SK-N-DZ (cell line): ENCODE measurements at places on chromosomes 12 and 14.

DNA sequence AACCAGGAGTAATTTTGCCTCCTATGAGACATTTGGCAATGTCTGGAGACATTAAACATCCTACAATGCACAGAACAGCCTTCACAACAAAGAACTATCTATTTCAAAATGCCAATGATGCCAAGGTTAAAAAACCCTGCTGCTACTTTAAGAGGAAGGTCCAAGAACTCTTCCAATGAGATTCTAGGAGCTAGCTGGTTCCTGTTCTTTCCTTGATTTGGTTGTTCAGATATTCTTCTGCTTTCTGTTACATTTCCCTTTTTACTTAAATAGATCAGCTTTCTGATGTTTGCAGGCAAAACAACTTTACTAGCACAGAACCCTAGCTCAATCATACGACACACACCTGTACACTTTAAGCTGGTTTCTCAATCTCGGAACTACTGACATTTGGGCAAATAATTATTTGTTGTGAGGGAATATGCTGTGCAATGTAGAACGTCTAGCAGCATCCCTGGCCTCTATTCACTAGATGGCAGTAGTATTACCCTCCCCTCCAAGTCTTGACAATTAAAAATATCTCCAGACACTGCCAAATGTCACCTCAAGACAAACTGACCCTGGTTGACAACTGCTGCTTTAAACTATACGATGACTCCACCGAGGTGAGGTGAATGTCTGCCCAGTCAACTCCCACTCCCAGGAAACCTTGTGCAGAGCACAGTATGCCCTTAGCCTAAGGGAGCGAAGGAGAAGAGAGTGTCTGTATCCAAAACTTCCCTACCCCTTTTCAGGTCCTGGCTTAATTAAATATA is 4.4 kb downstream of the BLTP3B start:
- DNase-seq, result peak; percentile 23

DNA sequence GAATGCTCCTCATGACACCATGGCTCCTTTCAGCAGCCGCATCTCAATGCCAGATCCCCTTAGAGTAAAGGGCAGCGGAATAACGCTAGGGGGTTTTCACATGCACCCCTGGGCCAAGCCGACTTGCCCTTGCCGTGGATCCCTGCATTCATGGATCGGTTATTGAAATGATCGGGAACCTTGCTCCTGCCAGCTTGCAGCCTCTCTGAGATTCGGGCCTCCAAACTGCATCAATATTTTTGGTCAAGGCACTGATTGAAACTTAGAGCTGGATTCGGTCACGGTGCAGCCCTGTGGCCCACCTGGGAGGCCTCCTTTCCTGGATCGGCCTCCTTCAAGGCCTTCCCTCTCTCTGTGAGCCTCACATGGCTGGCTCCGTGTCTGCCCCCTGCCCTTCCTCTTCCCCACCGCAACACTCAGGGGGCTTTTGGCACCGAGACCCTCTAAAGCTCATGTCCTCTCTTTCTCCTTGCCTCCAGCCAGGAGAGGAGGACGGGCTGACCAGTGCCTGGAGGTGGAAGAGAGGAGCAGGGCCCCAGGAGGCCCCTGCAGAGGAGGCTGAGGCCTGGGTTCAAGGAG is 1.8 kb downstream of the PTPN6 start:
- DNase-seq, result no peak

- DNase-seq, result peak; percentile 11
These were observed 73.8 kb upstream of the DCN start for GRCh38 chr12:91256411-91256810.

- DNase-seq, result no peak
These were observed 172.7 kb downstream of the FOXA1 start for GRCh38 chr14:37422319-37422718.

- no peak for DNase-seq
These were observed 75.9 kb upstream of the FBRSL1 start for GRCh38 chr12:132413931-132414588.

- DNase-seq, result no peak
These were observed 41.7 kb downstream of the LARP4 start for GRCh38 chr12:50442178-50442908.

DNA sequence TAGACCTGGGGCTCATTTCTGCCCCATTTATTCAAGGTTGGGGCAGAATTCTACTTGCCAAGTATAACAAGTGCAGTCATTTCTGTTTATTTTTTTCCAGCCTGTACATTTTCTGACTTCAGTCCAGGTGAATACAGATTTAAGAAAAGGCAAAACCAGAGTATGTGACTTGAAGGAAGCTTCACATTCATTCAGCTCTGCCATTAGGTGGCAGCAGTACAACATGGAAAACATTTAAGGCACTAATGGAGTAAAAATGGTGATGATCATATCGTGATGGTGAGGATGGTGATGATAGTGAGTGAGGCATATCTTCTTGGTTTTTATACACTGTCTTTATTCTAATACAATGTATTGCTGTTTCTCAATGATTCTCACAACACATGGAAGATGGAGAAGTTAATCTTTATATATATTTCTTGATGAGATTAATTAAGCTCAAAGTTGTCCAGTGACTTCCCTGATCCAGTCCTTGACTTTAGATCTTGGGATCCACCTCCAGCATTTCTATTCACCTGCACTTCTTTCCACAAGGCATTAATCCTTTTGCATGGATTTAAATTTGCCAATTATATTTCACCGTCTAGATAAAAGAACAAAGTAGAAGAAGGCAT is 176.7 kb upstream of the SEL1L start:
- DNase-seq, result peak; percentile 71

GRCh38 chr14:105322791-105323556 is 8.4 kb downstream of the PACS2 start:
- no peak for DNase-seq

DNA sequence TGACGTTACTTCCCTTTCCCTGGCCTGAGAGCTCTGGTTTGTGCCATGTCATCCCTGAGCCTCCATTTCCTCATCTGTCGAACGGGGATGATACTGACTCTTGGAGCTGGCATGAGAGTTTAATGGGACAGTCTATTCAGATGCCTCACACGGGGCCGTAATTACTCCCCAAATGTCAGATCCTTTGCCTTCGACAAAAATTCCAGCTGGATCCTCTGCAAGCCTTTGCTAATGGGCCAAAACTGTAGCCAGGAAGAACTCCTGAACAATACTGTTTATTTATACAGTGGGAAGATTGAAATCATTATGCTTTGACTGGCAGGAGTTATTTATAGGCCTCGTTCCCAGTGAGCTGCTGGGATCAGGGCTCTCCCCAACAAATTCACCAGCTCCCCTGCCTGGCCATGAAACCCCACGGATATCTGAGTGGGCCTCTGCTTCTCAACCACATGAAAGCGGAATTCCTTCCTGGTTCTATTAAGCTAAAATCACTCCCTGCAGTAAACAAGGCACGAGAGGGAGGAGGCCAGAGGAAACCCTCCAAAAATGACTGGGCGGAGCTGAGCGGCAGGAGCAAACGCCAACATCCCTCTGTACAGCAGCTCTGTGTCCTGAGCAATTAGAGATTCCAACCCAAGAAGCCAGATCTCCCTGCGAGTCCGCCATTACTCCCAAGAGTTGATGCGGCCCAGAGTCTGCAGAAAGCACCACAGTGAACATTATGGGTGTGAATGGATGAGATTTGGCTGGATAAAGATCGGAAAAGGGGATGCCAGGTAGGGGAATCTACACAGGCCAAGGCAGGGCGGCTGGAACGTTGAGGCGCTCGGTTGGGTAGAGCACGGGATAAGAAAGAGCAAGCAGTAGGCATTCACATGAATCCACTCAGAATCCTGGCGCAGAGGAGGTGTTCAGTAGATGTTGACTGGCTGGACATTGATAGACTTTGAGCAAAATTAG is 326.1 kb downstream of the BCL11B start:
- DNase-seq, result no peak

DNA sequence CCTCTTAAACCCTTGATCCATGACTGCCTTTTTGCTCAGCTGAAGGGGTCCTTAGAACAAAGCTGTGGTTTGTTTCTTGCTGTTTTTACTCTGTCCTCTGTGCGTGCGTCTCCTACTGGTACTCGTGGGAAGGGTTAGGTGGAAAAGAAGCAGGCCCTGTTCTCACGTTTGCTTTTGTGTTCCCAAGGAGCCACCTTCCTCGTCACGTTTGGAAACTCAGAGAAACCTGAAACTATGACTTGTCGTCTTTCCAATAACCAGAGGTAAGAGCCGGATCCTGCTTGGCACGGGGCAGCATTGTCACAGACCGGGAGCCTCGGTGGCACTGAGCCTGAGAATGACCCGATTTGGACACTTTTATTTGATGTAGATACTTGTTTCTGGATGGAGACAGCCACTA is 13.1 kb downstream of the ZFYVE21 start:
- no peak for DNase-seq

DNA sequence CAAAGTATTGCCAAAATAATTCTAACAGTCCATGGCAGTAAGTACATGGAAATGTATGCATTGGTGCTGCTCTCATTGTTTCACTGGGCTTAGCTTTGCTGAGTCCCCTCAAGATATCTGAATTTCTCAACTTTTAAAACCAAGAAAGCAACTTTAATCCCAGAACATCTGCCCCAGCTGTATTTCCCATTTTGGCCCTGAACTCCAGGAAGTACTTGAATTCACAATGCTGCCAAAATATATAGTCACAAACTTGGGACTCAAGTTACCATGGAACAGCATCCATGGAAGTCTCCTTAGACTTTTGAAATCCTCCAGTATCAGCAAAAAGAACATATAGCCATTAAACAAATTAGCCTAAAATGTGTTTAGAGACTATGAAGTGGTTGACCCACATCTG is 78.5 kb upstream of the FLRT2 start:
- no peak for DNase-seq

DNA sequence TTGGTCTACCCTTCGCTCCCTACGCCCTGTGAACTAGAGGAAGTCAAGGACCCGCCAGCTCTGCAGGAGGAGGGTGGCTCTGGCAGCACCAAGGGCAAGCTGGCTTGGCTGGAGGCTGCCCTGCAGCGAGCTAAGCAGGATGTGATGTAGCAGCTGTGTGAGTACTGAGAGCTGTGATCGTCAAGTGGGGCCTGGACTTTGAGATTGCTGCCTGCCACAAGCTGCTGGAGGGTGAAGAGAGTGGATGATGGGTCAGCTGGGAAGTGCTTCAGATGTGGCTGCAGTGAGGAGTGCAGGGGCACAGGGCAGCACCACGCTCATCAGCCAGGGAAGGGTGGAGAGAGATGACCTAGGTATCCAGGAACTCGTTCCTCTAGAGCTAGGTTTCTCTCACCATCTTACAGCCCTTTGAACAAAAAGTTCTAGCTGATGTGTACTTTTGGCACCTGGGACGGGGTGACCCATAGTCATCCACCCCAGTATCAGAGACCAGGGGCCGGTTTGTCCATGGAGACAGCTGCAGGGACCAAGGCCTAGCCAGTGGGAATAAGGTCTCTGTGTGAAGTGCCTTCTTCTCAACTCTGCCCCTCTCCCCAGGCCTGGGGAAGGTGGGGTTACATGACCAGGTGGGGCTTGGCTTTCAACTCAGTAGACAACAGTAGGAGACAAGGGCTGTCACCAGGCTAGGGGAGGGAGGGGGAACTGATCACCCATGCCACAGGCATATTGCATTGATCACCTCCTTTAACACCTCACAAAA is 3.2 kb downstream of the KRT86 start:
- DNase-seq, result no peak
